HS-27A (cell line): ENCODE measurements at places on chromosomes 5 and 9.

GRCh38 chr5:72121780-72122445, 14.6 kb downstream of the MAP1B start:
- no peak for DNase-seq

DNA sequence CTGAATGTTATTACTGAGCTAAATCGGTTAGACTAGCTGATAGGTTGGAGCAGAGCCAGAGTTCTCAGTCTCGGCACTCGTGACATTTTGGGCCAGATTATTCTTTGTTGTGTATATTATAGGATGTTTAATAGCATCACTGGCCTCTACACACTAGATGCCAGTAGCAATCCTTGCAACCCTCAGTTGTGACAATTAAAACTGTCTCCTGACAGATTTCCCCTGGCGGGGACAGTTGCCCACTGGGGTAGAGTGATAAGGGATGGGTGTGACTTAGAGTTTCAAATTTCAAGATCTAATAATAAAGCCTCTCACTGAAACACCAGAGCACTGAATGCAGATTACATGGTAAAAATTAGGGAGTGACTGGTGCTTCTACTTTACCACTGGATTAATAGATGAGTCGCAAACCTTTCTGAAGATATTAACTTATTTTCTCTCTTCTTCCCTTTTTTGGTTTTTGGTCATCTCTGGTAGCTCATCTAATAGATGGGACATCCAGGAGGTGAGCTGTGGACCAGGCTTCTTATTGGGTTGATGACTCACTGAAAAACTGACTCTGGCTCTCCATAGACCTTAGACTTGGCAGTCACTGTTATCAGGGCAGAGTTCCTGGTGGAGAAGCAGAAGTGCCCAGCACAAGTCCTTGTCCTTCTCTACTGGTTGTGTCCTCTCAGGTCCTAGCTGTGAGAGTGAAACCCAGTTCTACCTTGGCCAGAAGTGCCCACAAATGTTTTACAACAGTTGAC, 150.3 kb downstream of the UNC13B start:
- DNase-seq, result no peak

- no peak for DNase-seq
Observed at GRCh38 chr9:136995362-136995761, 1.0 kb downstream of the CLIC3 start.

DNA sequence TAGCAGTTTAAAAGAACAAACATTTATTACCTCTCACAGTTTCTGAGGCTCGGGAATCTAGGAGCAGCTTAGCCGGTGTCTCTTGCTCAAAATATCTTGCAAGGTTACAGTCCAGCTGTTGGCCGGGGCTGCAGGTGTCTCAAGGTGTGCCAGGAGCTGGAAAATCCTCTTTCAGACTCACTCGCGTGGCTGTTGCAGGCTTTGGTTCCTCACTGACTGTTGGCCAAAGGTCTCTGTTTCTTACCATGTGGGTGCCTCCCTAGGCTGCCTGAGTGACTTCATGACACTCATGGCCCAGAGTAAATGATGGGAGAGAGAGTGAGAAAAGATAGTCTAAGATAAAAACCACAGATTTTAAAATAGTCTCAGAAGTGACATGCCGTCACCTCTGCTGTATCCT, 43.8 kb downstream of the AOPEP start:
- DNase-seq, result no peak

- DNase-seq, result no peak
Observed at GRCh38 chr9:109101810-109102209, 17.9 kb downstream of the TMEM245 start.

DNA sequence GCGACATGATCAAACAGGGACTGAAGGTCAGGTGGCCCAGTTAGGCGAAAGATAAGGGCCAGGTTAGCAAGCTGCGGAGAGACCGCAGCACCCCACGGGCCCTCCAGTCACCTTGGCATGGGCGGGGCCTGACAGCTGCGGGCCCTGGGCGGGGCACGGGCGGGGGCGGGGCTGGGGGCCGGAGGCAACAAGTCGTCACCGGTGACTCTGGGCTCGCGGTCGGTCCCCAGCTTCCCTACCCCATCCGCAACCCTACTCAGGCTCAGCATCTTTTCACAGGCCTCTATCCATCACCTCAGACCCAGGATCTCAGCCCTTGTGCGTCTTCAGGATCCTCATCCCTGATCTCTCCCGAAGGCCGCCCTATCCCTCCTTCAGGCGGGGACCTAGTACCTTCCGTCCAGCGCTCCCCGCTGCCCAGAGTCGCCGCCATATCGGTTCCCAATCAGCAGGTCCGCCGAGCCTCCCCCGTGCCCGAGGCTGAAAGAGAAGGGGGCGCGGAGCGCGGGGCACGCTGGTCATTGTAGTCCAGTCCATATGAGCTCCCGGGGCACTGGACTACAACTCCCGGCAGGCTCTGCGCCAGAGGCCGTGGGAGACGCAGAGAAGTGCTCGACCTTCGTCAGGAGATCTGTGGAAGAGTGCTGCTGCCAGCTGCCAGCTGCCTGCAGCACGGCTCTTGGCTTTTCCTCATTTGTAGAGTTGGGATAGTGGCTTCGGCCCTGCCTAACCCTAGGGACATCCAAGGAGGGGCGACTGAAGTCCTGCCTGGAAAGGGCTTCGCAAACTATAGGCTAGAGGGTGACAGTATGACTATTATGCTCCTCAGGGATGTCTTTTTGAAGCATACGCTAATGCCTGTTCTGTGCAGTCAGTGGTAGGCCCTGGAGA, at the start of gene DNAJC18:
TSS of gene DNAJC18 (minus strand) at position 513 of the 891 bp plus-strand sequence. CDS start at position 433, 80 bp downstream.
- DNase-seq, result no peak

DNA sequence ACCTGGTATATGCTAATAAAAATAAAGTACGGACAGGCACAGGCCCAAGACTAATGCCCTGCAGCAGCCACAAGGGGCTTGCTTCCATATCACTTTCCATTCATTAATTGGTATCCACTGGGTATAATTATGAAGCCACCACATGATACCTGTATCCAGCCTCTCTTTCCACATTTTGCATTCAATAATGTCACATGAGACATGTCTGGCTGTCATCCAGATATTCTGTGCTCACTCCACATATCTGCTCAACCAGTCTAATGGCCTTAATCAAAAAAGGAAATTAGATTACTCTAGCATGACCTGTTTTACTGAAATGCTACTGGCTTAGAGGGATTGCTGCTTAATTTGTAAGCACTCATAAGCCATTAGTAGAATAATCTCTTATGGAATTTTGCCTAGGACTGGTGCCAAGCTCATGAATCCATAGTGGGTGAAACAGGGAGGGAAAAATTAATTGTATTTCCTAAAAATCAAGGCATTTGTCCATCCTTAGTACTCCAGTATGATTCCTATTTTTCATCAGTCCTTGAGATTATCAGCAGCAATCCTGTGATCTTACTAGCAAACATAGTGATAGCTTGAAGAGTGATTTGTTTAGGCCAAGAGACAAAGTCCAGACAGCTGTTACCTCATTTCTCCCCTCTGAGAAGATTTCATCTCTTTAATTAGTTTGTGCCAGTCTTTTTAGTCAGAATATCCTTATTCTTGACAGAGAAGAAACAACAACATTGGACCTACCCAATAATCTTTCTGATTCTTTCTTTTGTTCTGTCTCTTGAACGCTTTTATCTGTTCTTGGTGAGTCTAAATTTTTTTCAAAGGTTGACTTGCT, 119.2 kb upstream of the ABCA1 start:
- DNase-seq, result no peak

- no peak for DNase-seq
Observed at GRCh38 chr5:178266581-178266980, 34.0 kb upstream of the PHYKPL start.

- no peak for DNase-seq
Observed at GRCh38 chr9:74958587-74958986, 5.9 kb upstream of the C9orf40 start.

- no peak for DNase-seq
Observed at GRCh38 chr9:655875-656274, 185.6 kb upstream of the DMRT1 start.

GRCh38 chr9:78769690-78770089, 472.8 kb downstream of the PSAT1 start:
- no peak for DNase-seq

DNA sequence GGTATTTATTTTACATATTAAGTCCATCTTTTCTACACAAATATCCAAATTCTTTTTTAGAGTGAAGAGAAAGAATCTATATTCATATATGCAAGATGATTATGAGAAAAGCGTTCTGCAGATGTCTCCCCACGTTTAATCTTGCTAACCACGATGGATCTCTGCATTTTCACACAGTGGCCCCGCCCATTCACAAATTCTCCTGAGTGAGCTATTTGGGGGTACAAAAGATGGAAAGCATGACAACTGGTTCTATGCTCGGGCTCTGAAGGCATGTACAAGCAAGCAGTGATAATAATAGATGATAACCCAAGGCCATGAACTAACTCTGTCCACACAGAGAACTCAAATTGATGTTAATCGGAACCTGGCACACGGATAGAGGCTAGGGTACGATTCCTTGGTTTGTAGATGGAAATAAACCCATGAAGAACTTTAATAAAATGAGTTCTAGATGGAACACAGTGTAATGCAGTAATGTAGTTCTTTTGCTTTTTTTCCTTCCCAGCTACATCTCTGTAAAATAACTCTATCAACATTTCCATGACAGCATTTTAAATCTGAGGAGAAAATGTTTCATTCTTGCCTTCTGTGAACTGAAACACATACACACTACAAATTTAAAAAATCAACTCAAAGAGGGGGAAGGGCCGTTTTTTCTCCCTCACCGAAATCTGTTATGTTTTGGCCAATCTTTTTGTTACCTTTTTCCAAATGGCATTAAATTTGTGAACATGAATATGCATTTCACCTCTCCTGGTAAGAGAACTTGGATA, 851.7 kb upstream of the DMAC1 start:
- DNase-seq, result no peak

- DNase-seq, result no peak
Observed at GRCh38 chr9:89802781-89803355, 198.1 kb downstream of the GADD45G start.

GRCh38 chr5:169195601-169196000, 105.3 kb downstream of the SLIT3 start:
- DNase-seq, result no peak

GRCh38 chr9:14348373-14349145, 34.6 kb upstream of the NFIB start:
- DNase-seq, result no peak
